Activated CD8-positive, alpha-beta T cell treated with anti-CD3 and anti-CD28 coated beads, Interleukin-2, amount 10 ng/mL, durations not matched to agents 7 days and 5 days (primary cell): ENCODE measurements at places on chromosomes 16 and 17. TPM values are rescaled to one million over a fixed set of nuclear protein-coding genes. Genes with fewer than 3 reads are reported as not detected.

The ELOB gene
- 182 TPM for total RNA-seq

The HP gene
- total RNA-seq: not detected

The INCA1 gene
- total RNA-seq: 0.29 TPM

The CA10 gene
- total RNA-seq: not detected

The PPM1E gene
- not detected for total RNA-seq

The CES5A gene
- not detected for total RNA-seq

The KIF2B gene
- not detected for total RNA-seq

The SLC13A2 gene
- not detected for total RNA-seq

The NAGS gene
- total RNA-seq: 0.68 TPM

The KRTAP9-2 gene
- not detected for total RNA-seq

The HS3ST4 gene
- total RNA-seq: not detected

The HOXB7 gene
- 0.87 TPM for total RNA-seq
